ENCODE measurements at places on chromosomes 3 and 15. TPM values are rescaled to one million over a fixed set of nuclear protein-coding genes. Genes with fewer than 3 reads are reported as not detected.

GRAMD2A gene
- 10.2 TPM for total RNA-seq

CLN6 gene
- total RNA-seq = 15.1 TPM

ADAMTS7 gene
- total RNA-seq = 1.6 TPM

ITIH1 gene
- not detected for total RNA-seq

ZNF80 gene
- not detected for total RNA-seq

RAD18 gene
- 20.0 TPM for total RNA-seq

ARPIN gene
- total RNA-seq = 14.1 TPM

TMEM41A gene
- 24.0 TPM for total RNA-seq

MNS1 gene
- total RNA-seq = 0.85 TPM

TNFAIP8L3 gene
- total RNA-seq = 1.0 TPM

CCDC14 gene
- total RNA-seq = 10.9 TPM

FANCD2OS gene
- total RNA-seq = 2.3 TPM

ACTL6A gene
- 67.7 TPM for total RNA-seq

MKRN2OS gene
- total RNA-seq = 3.1 TPM

CKMT1A gene
- 195 TPM for total RNA-seq

OXTR gene
- total RNA-seq = 0.65 TPM

P2RY14 gene
- not detected for total RNA-seq

PROK2 gene
- total RNA-seq = not detected

BOC gene
- 2.2 TPM for total RNA-seq

ZNF639 gene
- total RNA-seq = 19.5 TPM

IDH3A gene
- 54.6 TPM for total RNA-seq

SAMD7 gene
- total RNA-seq = not detected

STARD5 gene
- total RNA-seq = 4.1 TPM

A4GNT gene
- total RNA-seq = not detected

CCR8 gene
- total RNA-seq = not detected

ALDH1L1 gene
- 2.9 TPM for total RNA-seq

DNAJC19 gene
- 13.6 TPM for total RNA-seq

SLC28A1 gene
- total RNA-seq = not detected

FEZF2 gene
- total RNA-seq = not detected

BNC1 gene
- 74.7 TPM for total RNA-seq

GOLGA6B gene
- total RNA-seq = not detected

CD200 gene
- total RNA-seq = not detected

SLC12A1 gene
- not detected for total RNA-seq

TGM4 gene
- total RNA-seq = 0.33 TPM

SLC6A20 gene
- total RNA-seq = not detected

RBP2 gene
- not detected for total RNA-seq

FBXW12 gene
- total RNA-seq = not detected

COL6A5 gene
- total RNA-seq = not detected

CHRNA7 gene
- 0.28 TPM for total RNA-seq

MYO9A gene
- total RNA-seq = 21.5 TPM

ALDH1A2 gene
- total RNA-seq = not detected

HGD gene
- total RNA-seq = 0.05 TPM

HDC gene
- not detected for total RNA-seq

SMCO1 gene
- total RNA-seq = not detected

LYZL4 gene
- total RNA-seq = not detected

LRRC49 gene
- 8.8 TPM for total RNA-seq

QARS1 gene
- total RNA-seq = 298 TPM

PRTG gene
- total RNA-seq = not detected

CCDC33 gene
- total RNA-seq = not detected

BCHE gene
- 0.92 TPM for total RNA-seq

WDR72 gene
- not detected for total RNA-seq

SEC11A gene
- total RNA-seq = 134 TPM

GRM2 gene
- not detected for total RNA-seq

ARHGEF3 gene
- 7.5 TPM for total RNA-seq

All from airway epithelial cell (primary cell).